Left lobe of liver (tissue), 2 donors: ENCODE measurements at places on chromosomes 3 and 15.

DNA sequence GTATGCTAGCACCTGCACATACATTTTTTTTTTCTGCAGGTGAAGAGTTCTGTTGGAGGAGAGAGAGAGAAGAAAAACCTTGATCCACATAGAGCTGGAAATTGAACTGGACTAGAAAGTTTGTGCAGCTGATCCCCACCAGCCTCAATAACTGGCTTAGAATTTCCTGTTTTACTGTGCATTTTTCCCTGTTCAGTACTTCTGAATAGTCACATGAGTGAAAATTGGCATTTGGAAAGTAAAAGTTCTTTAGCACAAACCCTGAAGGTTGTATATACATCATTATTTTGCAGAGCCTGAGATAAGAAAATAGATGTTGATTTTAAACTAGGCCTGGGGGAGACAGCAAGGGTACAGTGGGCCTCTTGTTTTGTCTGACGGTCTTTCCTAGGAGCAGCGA lies 42.3 kb downstream of the GHSR start:
- DNase-seq = no peak

DNA sequence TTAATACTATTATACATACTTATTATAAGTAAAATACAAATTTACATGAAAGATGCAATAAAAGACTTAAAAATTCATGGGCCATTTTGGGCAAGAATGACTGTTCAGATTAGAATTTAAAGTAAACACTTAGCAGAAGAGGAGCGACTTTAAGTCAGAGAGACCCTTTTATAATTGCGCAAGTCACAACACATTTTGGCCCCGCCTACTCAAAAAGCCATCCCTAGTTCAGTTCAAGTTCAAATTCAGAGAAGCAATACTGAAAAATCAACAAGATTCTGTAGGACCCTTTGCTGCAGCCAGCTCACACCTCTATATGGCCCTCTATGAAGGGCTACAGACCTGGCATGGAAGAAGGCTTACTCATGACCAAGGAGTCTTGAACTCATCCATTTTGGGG lies 64.6 kb downstream of the PEAK1 start:
- DNase-seq = no peak

GRCh38 chr3:13091898-13092611 lies 18.8 kb upstream of the IQSEC1 start:
- DNase-seq = peak; percentile 91

DNA sequence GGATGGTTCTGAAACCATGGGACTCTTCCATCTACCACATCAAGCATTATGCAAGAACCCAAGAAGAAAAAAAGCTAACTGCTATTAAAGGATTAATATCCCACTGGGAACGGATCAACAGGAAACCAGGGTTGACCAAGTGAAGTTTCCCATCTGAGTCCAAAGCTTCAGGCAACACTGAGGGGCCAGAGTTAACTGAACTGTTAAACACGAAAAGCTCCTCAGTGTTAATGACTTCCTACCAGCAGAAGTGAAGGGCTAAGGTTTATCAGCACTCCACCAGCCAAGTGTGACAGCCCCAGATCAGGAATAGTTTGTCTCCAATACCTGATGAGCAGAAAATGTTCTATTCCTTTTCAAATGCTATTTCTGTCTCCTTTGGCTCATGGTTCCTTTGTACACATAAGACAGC lies 36.7 kb downstream of the PTPN9 start:
- no peak for DNase-seq

GRCh38 chr15:94366781-94367180 lies 135.4 kb downstream of the MCTP2 start:
- no peak for DNase-seq

DNA sequence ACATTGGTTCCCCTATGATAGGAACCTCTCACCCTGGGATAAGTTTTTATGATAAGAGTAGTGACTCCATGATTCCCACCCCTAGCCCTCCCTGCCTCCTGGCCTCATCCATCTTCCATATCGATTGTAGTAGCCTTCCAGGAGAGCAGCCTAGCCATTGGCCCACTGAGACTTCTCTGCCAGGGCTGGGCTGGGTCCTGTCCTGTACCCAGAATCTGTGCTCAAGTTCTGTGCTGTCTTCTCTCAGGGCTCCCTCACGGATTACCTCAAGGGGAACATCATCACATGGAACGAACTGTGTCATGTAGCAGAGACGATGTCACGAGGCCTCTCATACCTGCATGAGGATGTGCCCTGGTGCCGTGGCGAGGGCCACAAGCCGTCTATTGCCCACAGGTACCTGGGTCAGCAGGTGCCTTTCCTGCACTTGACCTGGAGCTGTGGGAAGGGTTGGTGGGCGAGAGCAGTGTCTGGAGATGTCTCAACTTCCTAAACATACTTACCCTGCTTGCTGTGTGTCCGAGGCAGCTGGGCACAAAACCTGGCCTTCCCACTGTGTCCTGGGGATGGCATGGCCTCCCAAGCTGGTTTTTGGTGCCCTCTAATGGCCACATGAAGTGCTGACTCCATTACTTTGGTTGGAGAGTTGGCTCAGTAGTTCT lies 16.6 kb upstream of the EXOG start:
- peak; percentile 68 for DNase-seq

- DNase-seq = no peak
These were observed 74.9 kb upstream of the EPHA3 start for GRCh38 chr3:89032346-89033013.

DNA sequence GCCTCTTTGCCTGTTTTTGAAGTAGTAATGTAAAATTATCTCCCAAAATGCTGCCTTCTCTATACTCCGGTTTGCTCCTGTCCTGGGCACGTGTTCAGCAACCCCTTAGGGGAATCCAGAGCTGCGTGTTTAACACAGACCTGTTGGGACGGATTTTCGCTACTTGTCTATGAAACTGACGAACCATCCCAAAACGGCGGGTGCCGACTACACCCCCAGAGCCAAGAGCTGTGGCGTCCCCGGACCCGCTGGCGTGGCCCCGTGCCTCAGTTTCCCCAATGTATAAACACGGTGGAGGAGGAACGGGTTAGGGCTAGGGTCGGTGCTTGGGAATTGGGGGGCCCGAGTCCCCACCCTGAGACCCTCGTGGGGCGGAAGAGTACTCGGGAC lies 473 bp downstream of the FHIT start:
- DNase-seq = peak; percentile 52

GRCh38 chr15:89378296-89379151 lies 43.9 kb upstream of the POLG start:
- DNase-seq = no peak

DNA sequence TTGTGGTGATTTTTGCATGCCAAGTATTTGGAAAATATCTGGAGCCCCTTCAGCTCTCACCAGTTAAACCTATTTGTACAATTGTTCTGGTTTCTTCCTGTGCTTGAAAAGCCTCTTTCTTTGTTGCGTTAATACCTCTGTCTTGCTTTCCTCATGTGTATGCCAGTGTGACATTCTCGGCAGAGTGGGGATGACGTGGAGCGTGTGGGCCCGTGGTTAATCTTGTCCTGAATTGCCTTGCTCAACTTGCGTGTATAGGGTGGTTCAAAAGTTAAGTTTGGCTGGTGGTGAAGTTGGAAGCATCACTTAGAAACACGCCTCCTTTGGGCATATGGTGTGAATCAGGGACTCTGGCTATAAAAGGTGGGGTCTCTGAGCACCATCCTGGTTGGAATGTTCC lies 67.1 kb downstream of the IGF1R start:
- DNase-seq = no peak
